ENCODE measurements at places on chromosomes 5 and 9.

GRCh38 chr9:98673681-98674080 lies 35.1 kb downstream of the GABBR2 start:
- no peak for DNase-seq

DNA sequence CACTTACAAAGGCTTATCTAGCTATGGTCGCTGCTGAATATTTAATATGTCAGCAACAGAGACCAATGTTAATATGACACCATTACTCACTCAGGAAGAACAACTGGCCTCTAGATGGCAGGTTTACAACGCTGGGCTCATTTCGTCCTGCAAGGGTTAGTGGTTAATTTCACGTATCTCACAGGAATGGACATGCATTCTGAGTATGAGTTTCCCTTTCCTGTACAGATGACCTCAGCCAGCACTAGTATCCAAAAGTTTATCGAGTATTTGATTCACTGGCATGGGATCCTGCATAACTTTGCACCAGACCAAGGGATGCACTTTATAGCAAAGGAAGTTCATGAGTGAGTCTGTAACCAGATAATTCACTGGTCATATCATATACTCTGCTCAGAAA lies 8.7 kb upstream of the TRPC7 start:
- no peak for DNase-seq

DNA sequence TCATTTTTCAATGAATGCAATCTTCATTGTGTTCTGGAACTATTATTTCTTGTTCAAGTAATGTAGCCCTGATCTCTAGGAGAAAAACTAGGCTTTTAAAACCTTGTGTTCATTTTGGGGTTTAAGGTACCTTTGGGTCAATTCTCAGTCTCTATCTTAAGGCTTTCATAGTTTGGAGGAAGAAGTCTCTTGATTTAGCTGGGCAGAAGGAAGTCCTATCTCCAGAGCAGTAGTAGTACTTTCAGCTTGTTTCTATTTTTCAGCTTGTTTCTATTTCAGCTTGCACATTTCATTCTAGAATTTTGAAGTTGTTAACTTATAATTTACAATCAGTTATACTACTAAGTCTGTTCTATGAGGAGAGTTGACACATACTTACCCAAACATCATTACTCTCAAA lies 15.2 kb downstream of the CSNK1G3 start:
- no peak for DNase-seq

GRCh38 chr5:149951138-149951749 lies 6.7 kb upstream of the PDE6A start:
- no peak for DNase-seq

GRCh38 chr9:93536874-93537273 lies 39.5 kb upstream of the PHF2 start:
- no peak for DNase-seq

DNA sequence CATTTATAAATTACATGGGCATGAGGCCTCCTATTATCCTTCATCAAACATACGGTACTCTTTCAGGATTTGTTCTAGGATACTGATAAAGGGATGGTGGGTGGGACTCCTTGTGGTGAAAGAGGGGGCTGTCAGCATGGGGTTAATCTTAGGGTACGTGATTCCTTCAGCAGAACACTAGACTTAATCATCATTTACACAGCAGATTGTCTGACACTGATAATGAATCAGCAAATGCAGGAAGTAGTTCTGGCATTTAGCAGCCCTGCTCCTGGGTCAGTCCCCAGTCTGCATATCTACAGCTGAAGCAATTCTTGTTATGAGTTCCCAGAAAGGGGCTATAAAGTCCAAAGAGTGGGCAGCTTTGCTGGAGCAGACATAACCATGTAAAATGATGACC lies 384.6 kb downstream of the SPOCK1 start:
- DNase-seq, result no peak

DNA sequence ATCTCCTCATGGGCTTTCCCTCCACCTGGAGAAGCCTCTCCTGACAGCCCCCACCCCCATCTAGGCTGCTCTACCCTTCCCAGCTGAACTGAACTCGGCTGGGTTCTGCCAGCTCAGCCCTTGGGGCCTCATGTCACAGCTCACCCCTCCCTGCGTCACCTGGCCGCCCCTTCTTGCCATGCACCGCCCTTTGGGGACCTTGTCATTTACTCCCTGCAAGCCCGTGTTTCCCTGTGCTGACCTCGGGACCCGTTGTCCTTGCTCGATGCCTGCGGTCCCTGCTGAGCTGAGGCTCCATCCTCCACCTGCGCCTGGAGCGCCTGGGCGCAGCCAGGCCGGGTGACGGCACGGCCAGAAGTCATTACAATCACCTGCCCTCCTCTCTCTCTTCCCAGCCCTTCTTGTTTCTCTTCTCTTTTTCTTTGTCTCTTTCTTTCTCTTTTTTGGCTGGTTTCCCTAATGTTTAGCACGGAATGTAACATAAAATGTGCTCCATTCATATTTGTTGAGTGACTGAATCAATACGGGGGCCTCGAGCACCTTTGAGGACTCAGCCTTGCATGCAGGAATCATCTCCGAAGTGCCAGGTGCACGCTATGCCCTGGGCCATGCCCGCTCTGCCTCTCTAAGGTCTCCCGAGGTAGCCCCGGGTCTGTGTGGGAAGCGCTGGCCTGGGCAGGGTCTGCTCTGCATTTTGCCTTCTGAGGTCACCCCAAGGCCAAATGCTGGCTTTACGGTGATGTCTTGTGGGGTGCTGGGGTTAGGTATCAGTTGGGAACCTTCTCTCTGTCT lies 48.1 kb upstream of the COL5A1 start:
- no peak for DNase-seq

DNA sequence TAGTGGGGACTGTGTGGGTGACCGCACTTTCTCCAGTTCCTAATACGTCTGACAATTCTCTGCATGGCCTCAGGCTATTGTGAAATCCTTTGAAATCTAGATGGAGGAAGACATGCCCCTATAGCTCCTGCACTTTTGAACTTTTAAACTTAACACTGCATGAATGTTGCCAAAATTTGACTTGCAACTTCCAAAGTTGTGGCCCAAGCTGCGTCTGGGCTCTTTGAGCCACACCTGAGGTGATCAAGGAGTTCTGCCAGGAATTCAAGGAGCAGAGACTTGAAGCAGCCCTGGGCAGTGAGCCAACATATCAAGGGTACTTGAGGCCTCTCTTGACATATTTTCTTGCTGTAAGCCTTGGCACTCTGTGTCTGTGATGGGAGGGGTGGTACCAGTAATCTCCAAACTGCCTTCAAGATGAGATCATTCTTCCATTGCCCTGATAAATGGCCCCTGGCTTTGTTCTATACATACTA lies 1336.1 kb upstream of the CDH9 start:
- DNase-seq, result no peak

GRCh38 chr5:105371169-105371568 lies 1808.6 kb upstream of the NUDT12 start:
- no peak for DNase-seq

Measured in activated gamma-delta T cell treated with anti-CD3 and anti-CD28 coated beads, Interleukin-2, amount 50 U/mL, for 16 hours (primary cell).